ENCODE measurements at places on chromosomes 4 and X.

GRCh38 chr4:20326460-20326859 lies 74.8 kb downstream of the SLIT2 start:
- no peak for DNase-seq

DNA sequence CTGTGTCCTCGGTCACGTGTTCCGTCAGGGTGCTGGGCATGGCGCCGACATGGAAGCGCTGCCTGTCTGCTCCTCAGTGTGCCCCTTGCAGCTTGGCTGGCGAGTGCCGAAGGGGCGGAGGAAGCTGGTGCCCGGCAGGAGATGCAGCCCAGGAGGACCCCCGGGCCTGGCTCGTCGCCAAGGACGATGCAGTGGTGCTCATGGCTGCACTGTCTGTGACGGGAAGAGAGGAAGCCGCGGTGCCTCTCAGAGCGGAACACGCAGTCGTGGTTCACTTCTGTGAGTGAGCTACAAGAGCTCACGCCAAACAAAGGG lies 38.1 kb downstream of the FGFRL1 start:
- no peak for DNase-seq

DNA sequence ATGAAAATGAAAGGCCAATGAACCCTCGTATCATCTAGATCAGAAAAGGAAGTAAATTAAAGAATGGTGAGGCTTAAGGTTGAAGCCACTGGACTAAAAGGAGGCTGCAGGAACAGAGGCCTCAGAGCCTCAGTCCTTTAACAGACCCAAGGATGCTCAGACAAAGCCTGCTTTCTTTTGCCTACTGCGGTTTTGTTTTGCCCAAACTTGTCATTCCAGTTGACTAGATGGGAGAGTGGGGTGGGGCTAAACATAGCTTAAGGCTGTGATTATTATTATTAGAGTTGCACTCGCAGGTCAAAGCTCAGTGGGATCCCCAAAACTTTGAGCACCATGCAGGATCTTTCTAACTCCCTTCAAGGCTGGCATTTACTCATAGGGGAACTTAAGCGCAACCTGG lies 163.9 kb downstream of the RBM46 start:
- no peak for DNase-seq

DNA sequence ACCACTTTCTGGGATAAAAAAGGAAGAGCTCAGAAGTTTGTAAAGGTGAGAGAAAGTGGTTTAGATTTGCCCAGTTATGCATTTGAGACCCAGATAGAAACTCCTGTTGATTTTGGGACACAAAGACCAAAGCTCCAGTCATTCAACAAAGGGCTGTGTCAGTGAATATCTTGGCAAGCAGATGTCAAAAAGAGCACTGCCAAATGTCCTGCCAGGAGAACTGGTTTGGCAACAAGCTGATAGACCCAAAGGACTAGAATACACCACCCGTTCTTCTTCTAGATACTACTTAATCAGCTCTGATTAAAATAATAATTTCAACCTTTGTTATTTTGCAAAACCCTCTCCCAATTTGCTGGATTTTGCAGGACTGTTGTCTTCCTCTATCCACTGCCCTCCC lies 121.4 kb downstream of the NHS start:
- no peak for DNase-seq

- no peak for DNase-seq
Measured at GRCh38 chrX:3585719-3586118, 127.7 kb downstream of the PRKX start.

DNA sequence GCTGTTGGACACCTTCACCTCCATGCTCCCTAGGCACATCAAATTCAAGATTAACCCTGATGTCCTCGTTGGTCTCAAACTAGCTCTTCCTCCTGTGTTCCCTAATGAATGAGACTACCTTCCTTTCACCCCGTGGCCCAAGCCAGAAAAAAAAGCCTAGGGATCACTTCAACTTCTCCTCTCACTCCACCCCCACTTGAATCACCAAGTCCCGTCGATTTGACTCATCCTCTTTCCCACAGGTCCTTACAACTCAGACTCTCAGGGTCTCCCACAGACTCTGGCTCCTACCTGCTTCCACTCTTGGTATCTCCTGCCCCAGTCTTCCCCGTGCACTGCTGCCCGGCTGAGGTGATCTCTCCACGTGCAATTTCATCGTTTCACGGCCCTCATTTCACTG lies 8.5 kb downstream of the SLC25A43 start:
- DNase-seq: no peak

DNA sequence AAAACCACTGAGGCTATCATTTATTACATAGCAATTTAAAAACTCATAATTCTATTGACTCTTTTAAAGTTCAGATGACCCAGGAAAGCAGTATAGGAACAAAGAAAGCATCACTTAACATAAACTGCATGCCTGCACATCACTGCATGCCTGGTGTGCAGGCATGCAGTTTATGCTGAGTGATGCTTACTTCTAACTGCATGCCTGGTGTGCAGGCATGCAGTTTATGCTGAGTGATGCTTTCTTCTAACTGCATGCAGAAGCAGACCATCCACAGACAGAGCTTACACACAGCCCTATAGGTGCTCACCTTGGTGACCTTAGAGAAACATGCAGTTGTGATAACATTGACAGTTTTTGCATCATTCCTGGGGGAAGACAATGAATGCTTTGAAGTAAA lies 17.0 kb downstream of the SDAD1 start:
- no peak for DNase-seq

- no peak for DNase-seq
Measured at GRCh38 chrX:45889471-45889870, 655.8 kb downstream of the ZNF674 start.

Measured in ascending aorta (tissue), 2 donors.